ENCODE measurements at places on chromosomes 4 and X.

DNA sequence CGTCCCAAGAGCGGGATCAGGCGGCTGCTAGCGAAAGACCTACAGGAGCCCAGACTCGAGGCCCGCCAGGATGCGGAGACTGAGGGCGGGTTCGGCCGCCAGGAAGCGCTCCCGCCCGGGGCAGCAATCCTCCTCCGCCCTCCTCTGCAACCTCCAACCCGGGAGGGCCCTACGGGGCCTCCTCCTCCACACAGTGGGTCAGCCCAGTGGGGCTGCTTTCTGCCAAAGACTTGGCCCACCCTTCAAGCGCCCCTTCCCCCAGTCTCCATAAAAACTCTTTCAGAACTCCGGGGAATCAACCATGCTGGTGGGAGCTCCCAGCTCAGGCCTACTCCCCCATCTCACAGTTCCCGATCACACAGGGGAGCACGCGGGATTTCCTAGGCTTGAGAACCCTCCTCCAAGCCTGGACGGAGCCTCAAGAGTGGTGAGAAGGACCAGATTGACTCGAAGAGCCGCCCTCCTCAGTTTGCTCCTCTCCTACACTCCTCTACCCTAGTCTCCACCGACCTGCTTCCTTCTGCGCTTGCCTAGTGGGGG lies 77.5 kb downstream of the RLIM start:
- no peak for DNase-seq

DNA sequence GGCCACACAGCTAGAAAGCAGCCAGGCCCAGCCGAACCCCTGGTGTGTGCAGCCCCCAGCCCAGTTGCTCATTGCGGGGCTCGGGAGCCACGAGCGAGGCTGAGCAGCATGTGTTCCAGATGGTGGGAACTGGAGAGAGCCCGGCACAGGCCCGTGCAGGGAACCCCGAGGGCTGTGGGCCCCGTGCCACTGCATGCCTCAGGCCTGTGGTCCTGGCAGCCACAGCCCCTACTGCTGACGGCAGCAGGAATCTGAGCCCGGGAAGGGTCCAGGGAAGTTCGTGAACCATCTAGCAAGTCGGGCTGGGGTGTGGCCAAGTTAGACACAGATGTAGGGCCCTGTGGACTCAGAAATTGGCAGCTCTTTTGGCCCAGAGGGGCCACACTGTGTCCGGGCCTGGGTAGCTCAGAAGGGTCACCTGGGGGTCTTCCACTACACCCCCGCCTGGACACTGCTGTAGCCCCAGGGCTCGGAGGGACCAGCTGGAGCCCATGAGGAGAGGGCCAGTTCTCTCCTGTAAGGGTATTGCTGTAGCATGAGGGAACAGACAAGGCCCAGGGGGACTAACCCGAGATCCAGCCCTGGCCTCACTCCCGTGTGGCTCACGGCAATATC lies 12.1 kb downstream of the HTRA3 start:
- DNase-seq, result no peak

GRCh38 chrX:9333873-9334560 lies 130.8 kb upstream of the TBL1X start:
- DNase-seq, result no peak

GRCh38 chr4:99827454-99827853 lies 10.8 kb downstream of the DAPP1 start:
- no peak for DNase-seq

DNA sequence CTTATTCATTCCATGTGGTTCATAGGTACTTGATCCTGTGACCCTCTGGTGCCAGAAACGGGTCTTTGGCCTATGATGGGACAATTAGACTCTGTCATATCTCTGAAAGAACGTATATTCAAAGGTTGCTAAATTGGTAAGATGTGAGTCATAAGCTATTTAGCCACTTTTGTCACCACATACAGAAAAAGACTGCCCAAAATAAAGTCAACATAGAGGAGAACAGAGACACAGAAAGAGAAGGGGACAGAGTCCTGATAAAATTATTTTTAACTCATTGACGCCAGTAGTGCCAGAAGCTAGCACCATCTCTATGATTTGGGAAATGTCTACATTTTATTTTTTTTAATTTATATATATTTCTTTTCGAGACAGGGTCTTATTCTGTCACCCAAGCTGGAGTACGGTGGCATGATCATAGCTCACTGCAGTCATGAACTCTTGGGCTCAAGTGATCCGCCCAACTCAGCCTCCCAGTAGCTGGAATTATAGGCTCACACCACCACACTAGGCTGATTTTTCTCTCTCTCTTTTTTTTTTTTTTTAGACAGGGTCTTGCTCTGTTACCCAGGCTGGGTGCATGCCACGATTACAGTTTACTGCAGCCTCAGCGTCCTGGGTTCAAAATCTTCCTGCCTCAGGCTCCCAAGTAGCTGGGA lies 92.1 kb upstream of the COX18 start:
- no peak for DNase-seq

- DNase-seq, result no peak
Observed at GRCh38 chrX:129932821-129933321, 26.9 kb downstream of the UTP14A start.

DNA sequence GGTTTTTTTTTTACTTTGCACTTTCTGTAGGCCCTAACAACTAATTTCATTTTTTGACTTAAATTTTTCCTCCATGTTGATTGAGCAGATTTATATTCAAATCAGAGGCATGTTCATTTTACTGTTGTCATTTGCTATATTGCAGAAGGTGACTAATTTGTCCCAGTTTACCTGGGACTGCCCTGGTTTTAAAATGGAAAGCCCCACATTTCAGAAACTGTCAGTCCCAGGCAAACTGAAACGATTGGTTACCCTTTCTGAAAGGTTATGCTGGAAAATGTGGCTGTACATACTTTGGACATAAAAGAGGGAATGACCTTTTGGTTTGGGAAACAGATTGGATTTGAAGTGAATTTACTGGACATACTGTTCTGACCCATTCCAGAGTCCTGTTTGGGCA lies 160.0 kb downstream of the SPCS3 start:
- no peak for DNase-seq

Measured in NCI-H1436 treated with DMSO at 0.1 percent for 48 hours (cell line).